ENCODE measurements at places on chromosomes 1 and 21.

- DNase-seq: no peak
Measured at GRCh38 chr1:84363622-84364021, 34.7 kb upstream of the DNASE2B start.

GRCh38 chr1:174535207-174535606, 87.4 kb downstream of the GPR52 start:
- DNase-seq: no peak

GRCh38 chr1:222880587-222880986, 65.7 kb downstream of the DISP1 start:
- DNase-seq: no peak

- DNase-seq: no peak
Measured at GRCh38 chr1:116735246-116735645, 19.0 kb upstream of the CD2 start.

DNA sequence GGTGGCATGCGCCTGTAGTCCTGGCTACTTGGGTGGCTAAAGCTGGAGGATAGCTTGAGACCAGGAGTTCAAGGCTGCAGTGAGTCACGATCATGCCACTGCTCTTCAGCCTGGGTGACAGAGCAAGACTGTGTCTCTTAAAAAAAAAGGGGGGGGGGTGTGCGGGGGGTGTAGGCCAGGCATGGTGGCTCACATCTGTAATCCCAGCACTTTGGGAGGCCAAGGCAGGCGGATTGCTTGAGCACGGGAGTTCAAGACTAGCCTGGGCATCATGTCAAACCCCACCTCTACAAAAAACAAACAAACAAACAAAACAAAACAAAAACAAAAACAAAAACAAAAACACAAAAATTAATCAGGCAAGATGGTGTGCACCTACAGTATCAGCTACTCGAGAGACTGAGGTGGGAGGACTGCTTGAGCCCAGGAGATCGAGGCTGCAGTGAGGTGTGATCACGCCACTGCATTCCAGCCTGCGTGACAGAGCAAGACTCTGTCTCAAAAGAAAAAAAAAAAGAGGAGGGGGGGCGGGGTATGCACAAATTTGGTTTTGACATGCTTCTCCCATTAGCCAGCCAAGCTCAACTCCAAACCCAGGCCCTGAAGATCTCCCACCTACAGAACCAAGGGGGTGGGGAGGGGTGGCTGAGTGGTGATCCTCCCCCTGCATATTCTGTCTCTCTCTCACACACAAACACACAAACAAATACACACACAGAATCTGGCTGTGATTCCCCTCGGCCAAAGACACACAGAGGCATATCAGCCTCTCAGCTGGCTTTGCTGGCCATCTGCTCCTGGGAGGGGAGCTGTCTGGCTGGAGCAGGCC, 3.1 kb downstream of the PTAFR start:
- DNase-seq: no peak

DNA sequence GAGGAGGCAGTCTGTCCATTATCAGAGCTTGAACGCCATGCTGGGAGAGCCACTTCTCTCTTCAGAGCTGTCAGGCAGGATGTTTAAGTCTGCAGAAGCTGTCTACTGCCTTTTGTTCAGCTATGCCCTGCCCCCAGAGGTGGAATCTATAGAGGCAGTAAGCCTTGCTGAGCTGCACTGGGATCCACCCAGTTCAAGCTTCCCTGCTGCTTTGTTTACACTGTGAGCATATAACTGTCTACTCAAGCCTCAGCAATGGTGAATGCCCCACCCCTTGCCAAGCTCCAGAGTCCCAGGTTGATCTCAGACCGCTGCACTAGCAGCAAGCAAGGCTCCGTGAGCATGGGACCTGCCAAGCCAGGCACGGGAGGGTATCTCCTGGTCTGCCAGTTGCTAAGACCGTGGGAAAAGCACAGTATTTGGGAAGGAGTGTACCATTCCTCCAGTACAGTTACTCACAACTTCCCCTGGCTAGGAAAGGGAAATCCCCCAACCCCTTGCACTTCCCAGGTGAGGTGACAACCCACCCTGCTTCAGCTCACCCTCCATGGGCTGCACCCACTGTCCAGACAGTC, 32.5 kb downstream of the RGS13 start:
- DNase-seq: no peak

- no peak for DNase-seq
Measured at GRCh38 chr1:167090314-167090942, at the start of gene GPA33. TSS of gene GPA33 (minus strand) at chr1:167090377. CDS start at chr1:167090287, 90 bp downstream.

GRCh38 chr1:98661544-98662355, at the start of gene SNX7:
TSS of gene SNX7 (plus strand) at chr1:98661721. CDS start at chr1:98661732, 11 bp downstream.
- no peak for DNase-seq

DNA sequence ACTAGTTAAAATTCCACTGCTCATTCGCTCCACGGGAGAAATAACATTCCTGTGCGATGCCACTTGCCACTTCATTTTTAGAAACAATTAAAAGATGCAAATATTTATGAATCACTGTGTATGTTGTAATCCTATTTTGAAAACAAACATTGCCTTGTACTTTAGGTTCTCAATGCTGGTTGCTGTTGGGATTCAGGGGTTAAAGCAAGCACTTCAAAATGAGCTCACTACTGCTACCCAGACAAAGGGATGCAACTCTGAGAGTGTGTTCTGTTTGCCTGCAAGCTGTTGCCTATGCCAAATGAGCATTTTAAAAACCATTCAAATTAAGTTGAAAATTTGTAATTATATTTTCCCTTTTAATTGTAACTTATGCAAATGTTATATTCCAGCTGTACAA, 87.5 kb downstream of the RWDD3 start:
- no peak for DNase-seq

DNA sequence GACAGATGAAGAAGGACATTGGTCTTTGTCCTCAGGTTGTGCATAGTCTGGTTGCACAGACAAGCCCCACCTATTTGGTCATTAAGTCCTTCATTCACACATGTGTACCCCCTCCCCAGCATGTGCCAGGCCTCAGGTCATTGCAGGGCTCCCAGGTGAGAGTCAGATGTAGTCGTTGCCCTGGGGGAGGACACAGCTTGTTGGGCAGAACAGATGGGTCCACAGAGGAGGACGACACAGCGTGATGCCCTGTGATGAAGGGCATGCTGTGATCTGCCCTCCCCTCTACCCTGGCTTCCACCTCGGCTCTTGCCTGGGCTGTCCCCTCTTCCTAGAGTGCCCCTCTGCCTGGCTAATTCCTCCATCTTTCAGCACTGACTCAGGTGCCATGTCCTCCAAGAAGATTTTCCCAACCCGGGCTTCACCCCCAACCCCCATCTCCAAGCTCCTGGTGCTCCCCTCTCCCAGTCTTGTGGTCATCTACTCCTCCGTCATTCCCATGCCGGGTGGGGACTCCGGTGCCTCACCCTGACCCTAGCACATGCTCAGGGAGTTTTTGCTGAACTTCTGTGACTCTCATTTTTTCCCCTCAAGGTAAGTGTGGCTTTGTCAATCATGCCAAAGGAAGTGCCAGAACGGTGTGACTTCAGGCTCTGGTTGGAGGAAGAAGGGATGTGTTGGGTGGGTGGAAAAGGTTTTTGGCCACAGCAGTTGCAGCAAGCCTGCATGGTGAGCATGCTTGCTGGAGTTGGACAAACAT, 220.5 kb downstream of the FOXD2 start:
- DNase-seq: no peak

- DNase-seq: no peak
Measured at GRCh38 chr1:88488237-88488636, 195.8 kb upstream of the PKN2 start.

GRCh38 chr1:25435397-25436108, 4.9 kb downstream of the MACO1 start:
- no peak for DNase-seq

GRCh38 chr1:85320371-85321131, 44.1 kb upstream of the BCL10 start:
- no peak for DNase-seq

DNA sequence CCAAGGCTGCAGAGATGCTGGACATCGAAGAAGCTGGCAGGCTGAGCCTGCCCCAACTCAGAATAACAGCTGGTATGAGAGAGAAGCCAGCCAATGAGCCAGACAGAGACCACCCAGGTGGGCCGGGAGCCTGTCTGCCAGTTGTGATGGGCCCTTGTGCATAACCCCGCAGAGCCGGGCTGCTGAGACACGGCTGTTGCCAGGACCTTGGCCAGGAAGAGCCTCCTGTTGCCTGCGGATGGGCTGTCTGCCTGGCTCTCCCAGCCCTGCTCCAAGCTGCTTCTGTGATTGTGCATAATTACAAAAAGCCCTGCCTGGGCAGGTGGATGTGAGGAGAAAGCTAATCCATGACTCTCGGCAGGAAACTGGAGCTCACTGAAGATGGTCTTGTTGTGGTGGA, 126.5 kb downstream of the CAPN8 start:
- no peak for DNase-seq

- no peak for DNase-seq
Measured at GRCh38 chr21:28704746-28705145, 287.9 kb downstream of the LTN1 start.

GRCh38 chr1:111856411-111857185, 100.9 kb downstream of the DDX20 start:
- DNase-seq: no peak

All from GM12892 (cell line).